ENCODE measurements at places on chromosomes 1 and 21.
A peak's percentile ranks its signal among the peaks of the same experiment; 100 is the strongest.

GRCh38 chr1:206774093-206774492 lies 1.8 kb upstream of the IL10 start:
- no peak overlapping the region for H3K4me3 ChIP-seq
- DNase-seq: no peak
- no peak overlapping the region for H3K27ac ChIP-seq
- H3K27me3 ChIP-seq: no peaks in the 10 kb centered on the region

DNA sequence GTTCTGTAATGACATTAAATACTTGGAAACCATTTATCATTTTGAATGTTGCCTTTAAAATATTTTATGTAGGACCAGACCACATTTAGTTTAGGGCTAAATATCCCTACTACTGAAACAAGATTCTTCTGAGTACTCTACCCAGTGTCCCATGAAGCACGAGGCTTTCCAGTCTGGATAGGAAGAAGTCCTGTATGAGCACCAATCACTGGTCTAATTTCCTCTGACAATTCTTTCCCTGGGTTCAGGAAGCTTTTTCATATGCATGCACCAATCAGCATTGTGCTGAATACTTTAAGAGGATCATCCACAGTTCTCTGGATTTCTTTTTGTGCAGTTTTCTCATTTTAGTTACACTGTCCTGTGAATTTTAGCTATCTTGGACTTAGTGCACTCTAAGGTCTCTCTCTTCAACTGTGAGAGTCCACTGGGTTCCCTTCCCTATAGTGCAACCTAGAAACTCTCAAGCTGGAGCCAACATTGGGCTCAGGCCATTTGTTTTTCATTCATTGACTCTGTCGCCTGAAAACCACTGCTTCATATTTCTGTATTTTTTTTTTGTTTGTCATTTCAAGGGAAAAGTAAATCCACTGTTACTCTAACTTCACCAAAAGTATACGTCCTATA lies 45.9 kb downstream of the TUT4 start:
- no peak overlapping the region for H3K4me3 ChIP-seq
- H3K27me3 ChIP-seq: no peaks in the 10 kb centered on the region
- DNase-seq: no peak
- H3K27ac ChIP-seq: no peak overlapping the region

GRCh38 chr1:204852854-204853253 lies 17.8 kb upstream of the NFASC start:
- no peaks in the 10 kb centered on the region for H3K4me1 ChIP-seq
- no peak overlapping the region for H3K27ac ChIP-seq
- no peak for DNase-seq
- no peaks in the 10 kb centered on the region for H3K27me3 ChIP-seq
- H3K36me3 ChIP-seq: no peaks in the 10 kb centered on the region

DNA sequence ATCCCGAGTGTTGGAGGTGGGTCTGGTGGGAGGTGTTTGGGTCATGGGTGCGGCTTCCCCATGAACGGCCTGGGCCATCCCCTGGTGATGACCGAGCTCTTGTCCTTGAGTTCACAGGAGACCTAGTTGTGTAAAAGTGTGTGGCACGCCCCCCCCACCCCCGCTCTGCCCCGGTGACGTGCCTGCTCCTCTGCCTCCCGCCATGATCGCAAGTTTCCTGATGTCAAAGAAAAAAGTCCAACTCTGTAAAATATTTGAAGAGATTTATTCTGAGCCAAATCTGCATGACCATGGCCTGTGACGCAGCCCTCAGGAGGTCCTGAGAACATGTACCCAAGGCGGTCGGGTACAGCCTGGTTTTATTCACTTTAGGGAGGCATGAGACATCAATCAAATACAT lies 125.1 kb upstream of the COL6A1 start:
- H3K4me3 ChIP-seq: no peak overlapping the region
- no peak overlapping the region for H3K27ac ChIP-seq
- no peaks in the 10 kb centered on the region for H3K27me3 ChIP-seq
- H3K4me1 ChIP-seq: no peaks in the 10 kb centered on the region
- no peak for DNase-seq
- no peaks in the 10 kb centered on the region for H3K36me3 ChIP-seq

DNA sequence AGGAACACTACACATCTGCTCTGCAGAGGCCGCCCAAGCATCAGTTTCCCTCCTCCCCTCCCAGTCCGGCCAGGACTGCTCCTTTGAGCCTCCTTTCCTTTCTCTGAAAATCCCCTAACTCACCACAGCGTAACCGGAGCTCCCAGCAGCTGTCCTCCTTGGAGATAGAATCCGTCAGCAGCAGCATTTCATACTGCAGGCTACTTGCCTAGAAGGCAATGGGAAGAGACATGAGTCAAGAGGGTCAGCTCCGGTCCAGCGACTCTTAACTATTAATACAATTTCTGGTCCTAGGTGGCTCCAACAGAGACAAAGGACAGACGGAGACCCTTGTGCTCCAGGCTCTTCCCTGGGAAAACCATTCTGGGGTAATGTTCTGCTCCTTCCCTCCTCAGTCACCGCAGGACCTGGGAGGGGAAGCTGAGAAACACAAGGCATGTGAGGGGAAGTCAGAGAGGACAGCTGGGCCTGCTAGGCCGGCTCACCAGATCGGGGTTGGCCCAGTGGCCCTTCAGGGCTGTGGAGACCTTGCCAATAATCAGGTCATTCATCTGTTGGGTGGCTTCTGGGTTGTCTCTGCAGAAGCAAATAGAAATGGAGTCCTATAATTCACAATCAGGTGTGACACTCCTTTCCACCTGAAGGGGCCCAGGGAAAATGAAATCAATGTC lies 99.7 kb downstream of the UBR4 start:
- H3K27me3 ChIP-seq: no peaks in the 10 kb centered on the region
- no peak for DNase-seq
- no peak overlapping the region for H3K4me3 ChIP-seq
- H3K27ac ChIP-seq: no peak overlapping the region
- H3K4me1 ChIP-seq: no peaks in the 10 kb centered on the region

DNA sequence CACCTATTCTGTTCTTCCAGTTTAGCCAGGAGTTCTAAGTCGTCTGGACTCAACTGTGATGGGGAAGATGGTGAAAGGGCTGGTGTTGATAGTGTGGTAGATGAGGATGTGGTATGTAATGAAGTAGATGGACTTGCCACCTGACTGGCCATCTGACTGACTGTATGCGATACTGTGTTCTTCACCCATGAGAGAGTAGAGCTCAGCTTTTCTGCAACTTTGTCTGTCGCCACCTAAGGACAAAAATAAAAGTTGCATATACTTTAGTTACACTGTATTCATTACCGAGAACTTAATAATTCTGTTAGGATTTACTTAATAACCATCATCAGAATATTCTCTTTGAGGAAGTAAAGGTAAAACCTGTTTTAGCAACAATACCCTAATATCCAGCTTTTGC lies 48.5 kb downstream of the EVI5 start:
- DNase-seq: no peak
- H3K27ac ChIP-seq: no peak overlapping the region
- no peaks in the 10 kb centered on the region for H3K27me3 ChIP-seq
- peaks cover 16% of the 10 kb centered on the region for H3K36me3 ChIP-seq
- H3K4me1 ChIP-seq: no peaks in the 10 kb centered on the region

DNA sequence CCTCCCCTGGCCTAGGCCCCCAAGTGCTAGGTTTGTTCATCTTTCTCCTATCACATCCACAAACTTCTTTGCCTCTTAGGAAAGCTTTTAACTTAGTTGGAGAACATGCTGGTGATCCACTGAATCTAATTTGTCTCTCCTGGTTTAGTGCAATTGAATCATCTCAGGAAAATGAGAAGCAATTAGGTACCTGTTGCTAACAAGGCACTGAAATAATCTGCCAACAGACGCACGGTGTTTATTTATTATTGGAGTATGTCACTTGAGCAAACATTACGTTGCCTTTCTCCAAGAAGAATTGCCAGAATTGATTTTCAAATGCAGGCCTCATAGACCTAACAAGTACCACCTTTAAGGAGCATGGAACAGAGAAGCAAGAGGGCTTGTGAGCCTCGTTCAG lies 309.4 kb downstream of the NFIA start:
- H3K36me3 ChIP-seq: peaks cover 5% of the 10 kb centered on the region
- H3K4me3 ChIP-seq: no peak overlapping the region
- no peak for DNase-seq
- H3K4me1 ChIP-seq: no peaks in the 10 kb centered on the region
- H3K27ac ChIP-seq: no peak overlapping the region

DNA sequence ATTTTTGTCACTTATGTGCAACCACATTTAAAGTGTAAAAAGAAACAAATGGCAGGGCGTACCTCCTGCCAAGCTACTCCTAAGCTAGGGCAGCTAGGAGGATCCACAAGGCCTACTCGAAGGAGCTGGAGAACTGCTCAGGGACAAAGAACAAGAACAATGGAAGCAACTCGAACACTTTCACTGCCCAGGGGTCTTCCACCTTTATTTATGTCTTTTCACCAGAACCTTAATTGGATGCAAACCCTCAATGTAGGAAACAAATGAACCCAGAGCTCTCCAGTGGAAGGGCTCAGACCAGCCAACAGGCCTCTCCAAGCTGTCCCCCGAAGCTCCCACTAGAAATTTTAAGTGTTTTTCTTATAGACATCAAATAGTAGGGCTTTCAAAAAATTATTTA lies 39.9 kb downstream of the C1orf198 start:
- no peaks in the 10 kb centered on the region for H3K27me3 ChIP-seq
- H3K4me3 ChIP-seq: no peak overlapping the region
- H3K4me1 ChIP-seq: peaks cover 26% of the 10 kb centered on the region
- H3K27ac ChIP-seq: no peak overlapping the region
- H3K36me3 ChIP-seq: no peaks in the 10 kb centered on the region

DNA sequence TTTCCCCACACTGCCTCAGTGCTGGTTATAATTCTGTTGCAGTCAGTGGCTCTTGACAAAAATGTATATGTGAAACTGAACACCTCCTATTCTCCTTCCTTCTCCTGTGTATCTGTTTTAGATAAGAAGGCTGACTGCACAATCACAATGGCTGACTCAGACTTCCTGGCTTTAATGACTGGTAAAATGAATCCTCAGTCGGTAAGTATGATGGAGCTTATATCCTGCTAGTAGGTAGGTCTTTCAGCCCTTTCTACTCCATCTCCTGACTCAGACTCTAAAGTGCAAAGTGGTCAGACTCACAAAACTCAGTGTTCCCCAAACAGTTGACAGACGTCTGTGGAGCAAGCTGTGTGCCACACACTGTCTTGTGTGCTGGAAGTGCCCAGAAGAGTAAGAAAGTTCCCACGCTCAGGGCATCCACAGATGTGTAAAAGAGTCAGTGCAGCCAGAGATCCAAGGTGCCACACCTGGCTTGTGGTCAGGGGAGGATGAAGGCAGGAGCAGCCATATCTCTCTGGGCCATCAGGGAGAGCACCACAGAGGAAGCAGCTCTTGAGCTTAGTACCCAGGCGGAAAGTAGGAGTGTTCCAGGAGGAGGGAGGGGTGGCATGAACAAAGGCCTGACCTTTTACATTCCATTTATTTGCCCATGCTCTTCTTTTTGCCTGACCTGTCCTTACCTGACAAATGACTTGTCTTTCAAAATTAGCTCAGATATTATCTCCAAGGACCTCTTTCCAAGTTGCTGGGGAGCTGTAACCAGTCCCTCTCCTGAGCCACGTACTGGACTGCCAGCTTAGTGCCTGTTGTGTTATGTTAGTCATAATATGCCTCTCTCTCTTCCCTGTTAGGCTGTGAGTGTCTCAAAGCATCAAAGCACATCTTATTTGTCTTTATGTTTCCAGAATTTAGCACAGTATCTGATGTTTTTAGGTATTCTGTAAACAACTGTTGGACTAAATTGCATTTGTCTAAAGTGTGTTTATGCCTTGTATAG lies 14.0 kb upstream of the PODN start:
- H3K4me1 ChIP-seq: peaks cover 19% of the 10 kb centered on the region
- H3K27ac ChIP-seq: no peak overlapping the region
- H3K4me3 ChIP-seq: no peak overlapping the region
- no peak for DNase-seq
- H3K27me3 ChIP-seq: no peaks in the 10 kb centered on the region

DNA sequence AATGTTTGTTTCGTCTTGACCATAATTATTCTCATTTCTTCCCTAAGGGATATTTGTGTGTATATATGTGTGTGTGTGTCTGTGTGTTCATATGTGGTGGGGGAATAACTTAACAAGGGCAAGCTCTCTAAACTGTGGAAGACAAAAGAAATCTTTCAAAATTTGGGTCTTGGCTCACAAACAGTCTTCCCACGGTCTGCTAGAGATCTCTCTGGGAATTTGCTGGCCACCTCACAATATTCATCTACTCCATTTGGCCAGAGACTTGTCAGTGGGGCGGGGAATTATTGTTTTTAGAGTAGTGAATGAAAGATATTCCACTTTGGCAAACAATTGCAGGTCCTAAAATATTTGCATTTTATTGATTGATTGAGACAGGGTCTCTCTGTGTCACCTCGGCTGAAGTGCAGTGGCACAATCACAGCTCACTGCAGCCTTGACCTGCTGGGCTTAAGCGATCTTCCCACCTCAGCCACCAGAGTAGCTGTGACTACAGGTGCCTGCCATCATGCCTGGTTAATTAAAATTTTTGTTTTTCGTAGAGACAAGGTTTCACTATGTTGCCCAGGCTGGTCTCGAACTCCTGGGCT lies 8.0 kb upstream of the EIF2B3 start:
- peak; percentile 6 for DNase-seq
- H3K36me3 ChIP-seq: no peaks in the 10 kb centered on the region
- no peaks in the 10 kb centered on the region for H3K4me1 ChIP-seq
- no peak overlapping the region for H3K4me3 ChIP-seq
- H3K27ac ChIP-seq: no peak overlapping the region
- H3K27me3 ChIP-seq: no peaks in the 10 kb centered on the region

DNA sequence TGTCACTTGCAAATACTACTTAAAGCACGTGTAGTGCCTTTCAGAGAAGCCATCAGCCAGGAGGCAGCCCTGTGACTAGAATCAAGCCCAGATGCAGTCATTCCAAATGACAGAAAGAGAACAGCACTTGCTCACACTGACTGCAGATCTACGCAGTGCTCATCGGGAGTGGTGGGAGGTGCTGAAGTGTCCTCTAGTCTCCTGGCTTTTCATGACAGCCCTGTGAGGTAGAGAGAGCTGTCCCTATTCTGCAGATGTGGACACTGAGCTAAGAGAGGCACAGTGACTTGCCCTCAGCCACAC lies 62.3 kb upstream of the EDN2 start:
- DNase-seq: no peak
- no peaks in the 10 kb centered on the region for H3K4me1 ChIP-seq
- no peaks in the 10 kb centered on the region for H3K36me3 ChIP-seq
- no peaks in the 10 kb centered on the region for H3K27me3 ChIP-seq
- H3K4me3 ChIP-seq: no peak overlapping the region

- H3K36me3 ChIP-seq: no peaks in the 10 kb centered on the region
- no peaks in the 10 kb centered on the region for H3K27me3 ChIP-seq
- H3K4me1 ChIP-seq: peaks cover 12% of the 10 kb centered on the region
Observed at GRCh38 chr1:17059391-17060305, 5.8 kb upstream of the SDHB start.

Data from upper lobe of right lung (tissue), 1 donor.